ENCODE measurements at places on chromosomes 4 and X.

GRCh38 chr4:109749388-109750082 is 19.7 kb upstream of the PLA2G12A start:
- no peak for DNase-seq

- DNase-seq: no peak
These were observed 69.8 kb downstream of the TBL1X start for GRCh38 chrX:9534686-9535085.

GRCh38 chrX:87160435-87161010 is 357.1 kb upstream of the KLHL4 start:
- DNase-seq: no peak

GRCh38 chr4:81505004-81505598 is 33.4 kb upstream of the RASGEF1B start:
- no peak for DNase-seq

DNA sequence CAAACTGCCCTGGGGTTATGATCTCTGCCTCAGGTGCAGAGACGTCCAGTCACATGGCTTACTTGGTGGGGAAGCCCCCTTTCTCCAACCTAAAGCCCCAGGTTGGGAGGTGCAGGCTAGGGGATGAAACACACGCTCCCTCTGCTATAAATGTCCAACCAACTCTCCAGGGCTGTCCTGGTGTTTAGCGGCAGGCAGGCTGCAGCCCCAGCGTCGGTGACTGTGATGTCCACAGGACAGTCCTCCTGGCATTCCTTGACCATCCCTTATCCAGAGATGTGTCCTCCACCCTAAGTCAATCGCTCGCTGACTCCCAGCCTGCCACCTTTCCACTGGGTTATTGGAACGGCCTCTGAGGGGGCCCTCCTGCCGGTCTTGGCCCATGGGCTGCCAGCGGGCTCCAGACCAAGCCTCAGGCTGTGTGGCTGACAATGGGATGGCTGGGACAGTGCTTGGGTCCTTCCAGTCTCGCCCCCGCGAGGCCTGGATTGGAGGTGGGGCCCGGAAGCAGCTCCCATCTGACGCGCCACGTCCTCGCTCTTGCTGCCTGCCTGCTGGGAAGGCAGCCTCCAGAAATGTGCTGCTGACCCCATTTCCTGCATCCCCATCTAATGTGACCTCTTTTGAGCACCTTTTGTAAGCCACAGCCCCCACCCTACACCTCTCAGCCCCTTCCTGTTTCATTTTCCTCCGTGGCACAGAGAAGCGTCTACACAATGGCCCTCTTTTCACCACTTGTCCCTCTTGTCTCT is 60.8 kb upstream of the ADRA2C start:
- no peak for DNase-seq

DNA sequence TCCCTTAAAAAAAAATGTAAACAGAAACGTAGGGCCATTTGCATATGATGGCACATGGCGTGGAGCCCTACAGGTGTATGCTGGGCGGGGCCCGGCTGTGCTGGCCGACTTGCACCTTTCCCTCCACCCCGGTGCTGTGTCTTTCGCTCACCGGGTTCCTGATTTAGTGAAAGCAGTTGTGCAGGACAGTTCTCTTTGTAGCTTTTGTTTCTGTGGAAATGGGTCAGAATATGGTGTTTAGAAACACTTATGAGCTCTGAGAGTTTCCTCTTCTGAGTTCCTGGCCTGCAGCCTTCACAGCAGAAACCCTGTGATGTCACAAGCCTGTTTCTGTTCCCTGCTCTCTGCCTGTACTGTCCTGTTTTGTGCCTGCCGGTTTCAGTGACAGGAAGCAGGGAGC is 22.5 kb upstream of the MSANTD1 start:
- no peak for DNase-seq

- no peak for DNase-seq
These were observed 16.2 kb downstream of the SMIM31 start for GRCh38 chr4:164770010-164770724.

- DNase-seq: no peak
These were observed 80.4 kb upstream of the BCOR start for GRCh38 chrX:40177942-40178715.

DNA sequence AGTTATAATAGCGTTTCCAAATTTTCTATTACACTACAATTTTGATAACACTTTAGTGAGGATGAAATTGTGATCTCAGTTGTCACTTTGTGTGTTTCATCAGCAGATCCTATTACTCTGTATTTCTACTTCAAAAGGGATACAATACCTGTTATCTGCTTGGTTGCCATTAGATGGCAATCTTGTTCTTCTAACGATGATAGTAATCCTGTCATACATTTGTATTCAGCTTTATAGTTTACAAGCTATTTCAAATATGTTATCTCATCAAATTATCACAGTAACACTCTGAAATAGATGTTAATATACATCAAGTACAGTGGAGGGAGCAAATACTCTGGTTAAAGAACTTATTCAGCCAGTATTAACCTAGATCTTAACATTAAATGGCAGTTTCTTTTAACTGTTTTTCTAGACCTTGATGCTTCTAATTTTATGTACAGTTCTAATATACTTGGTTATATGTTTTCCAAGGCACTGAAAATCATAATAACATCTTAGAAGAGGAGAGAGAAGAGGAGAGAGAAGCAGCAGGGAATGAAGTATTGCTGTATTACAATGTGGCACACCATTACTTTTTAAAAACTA is 292.0 kb downstream of the CCSER1 start:
- peak; percentile 31 for DNase-seq

DNA sequence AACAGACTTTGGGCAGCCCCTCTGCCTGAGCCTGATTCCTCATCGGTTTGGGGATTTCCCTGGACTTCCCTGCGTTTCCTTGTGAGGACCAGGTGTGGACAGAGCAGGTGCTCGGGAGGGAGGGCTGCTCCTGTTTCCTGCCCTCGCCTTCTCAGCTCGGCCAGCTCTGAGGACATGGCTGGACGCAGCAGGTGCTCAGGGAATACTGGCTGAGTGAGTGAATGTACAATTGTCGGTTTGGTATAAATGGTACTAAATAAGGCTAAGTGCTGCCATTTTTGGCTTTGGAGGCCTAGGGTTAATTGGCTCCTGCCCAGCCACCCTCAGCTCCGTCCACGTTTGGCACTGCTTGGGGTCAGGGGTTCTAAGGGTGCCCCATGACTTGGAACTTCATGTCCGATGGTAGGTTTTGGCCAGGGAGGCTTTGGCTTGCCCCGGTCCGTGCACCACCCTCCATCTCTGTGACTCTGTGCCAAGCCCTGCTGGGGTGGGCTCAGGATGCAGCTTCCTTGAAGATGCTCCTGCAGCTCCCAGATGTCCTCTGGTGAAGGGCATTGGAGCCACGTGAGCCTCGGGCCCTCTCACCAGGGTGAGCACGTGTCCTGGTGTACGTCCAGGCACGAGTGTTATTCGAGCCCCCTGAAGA is 45.0 kb upstream of the NKX1-1 start:
- DNase-seq: no peak

DNA sequence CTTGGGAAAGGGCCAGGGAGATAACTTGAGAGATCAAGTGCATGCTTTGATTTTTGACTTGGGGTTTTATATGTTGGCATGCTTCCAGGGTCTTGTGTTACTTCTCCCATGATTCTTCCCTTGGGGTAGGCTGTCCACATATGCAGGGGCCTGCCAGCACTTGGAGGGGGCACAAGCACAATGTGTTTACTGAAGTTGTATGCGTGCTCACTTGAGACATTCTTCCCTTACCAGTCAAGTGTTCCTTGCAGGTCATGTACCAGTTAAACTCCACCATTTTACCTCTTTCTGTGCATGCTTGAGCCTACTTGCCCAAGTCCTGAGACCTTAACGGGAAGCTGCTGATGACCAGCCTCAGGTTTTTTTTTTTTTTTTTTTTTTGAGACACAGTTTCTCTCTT is 1880.5 kb downstream of the ARAP2 start:
- DNase-seq: no peak

DNA sequence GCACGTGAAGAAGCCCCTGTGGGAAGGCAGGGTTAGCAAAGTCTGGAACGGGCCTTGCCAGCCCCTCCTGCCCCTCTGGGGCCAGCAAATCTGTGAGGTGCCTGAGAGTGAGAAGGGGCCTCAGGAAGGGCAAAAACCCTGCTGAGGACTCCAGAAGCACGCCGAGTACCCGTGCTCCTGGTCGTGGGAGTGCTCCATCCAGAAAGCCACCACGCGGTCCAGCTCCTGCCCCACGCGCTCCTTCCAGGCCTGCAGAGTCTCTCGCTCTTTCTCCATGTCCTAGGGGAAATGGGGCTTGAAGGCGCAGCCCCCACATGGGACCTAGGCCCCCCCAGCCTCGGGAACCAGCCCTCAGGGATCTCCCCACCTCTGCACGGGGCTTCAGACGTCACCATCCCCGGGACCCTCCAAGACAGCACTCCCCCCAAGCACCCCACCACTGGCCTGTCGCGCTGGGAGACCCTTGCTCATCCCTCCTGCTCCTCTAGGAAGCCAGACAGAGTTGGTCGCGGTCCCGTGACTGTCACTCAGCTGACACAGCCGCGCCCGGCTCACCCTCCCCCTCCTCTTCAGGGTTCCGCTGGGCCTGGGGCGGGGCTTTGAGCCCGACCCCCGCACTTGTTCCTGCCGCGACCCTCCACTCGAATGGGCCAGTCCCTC is at the start of gene RENBP:
TSS of gene RENBP (minus strand) at position 504 of the 660 bp plus-strand sequence. CDS start at position 471, 33 bp downstream.
- no peak for DNase-seq

GRCh38 chrX:9902656-9903055 is 64.5 kb upstream of the CLDN34 start:
- DNase-seq: no peak

DNA sequence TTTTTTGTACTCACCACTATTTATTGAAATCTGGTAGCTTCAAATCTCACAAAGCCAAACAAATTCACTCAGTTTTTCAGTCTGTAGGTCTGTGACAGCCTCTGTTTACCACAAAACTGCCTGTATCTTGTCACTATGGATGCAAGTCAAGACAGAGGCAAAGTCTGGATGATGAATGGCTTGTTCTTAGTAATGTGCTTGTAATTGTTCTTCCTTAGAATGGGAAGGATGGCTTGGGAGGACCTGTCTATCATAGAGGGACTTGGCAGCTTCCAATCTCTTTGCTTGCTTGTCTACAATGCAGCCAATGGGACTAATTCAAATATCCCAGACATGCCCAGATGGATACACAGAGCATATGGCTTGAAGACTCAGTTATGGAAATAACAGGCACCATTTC is 141.2 kb upstream of the SCML1 start:
- no peak for DNase-seq

DNA sequence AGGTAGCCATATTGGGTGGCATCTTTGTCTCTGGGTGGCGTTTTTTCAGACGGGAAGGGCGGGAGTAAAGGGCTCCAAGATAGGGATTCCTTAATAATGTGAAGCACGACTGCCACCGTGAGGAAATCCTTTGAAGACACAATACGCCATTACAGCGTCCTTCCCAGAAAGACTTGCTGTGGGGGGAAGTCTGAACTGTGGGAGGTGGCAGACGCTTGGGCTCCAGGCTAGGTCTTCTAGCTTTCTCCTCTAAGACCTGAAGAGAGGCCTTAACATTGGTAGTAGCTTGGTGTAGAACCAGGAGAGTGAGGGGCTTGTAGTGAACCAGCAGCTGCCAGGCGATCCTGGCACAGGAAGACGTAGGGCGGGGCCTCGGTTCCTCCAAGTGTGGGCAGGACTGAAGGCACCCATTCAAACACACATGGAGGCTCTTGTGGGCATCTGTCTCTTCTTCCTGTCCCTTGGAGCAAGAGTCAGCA is 197.3 kb downstream of the OR13H1 start:
- no peak for DNase-seq

DNA sequence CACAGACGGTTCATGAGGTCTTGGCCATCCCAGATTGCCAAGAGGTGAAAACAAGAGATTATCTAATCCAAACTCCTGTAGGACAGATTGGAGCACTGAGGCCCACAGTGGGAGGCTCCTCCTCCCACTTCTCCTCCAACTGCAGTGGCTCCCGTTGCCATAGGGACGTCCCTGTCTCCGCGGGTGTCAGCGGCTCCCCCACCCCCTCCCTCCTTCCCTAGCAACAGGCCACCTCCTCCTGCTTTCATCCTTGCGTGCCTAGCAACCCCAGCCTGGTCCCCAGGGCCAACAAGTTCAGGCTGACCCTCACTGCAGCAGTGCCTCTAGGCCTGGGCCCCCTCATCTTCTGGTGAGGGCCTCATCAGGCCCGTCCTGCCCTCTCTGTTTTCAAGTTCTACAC is 6.8 kb upstream of the IQSEC2 start:
- no peak for DNase-seq

DNA sequence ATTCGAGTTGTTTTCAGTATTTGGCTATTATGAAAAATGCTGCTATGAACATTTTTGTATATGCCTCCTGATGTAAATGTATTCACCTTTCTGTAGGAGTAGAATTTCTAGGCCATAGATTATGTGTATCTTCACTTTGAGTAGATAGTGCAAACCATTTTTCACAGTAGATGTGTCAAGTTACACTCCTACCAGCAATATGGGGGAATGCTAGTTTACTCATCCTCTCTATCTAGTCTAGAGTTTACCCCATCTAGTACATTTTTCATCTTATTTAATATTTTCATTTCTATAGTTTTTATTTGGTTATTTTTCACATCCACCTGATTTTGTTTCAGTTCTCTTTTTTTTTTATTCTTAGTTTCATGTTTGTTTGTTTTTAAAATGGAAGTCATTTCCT is 59.0 kb downstream of the GK start:
- DNase-seq: no peak

DNA sequence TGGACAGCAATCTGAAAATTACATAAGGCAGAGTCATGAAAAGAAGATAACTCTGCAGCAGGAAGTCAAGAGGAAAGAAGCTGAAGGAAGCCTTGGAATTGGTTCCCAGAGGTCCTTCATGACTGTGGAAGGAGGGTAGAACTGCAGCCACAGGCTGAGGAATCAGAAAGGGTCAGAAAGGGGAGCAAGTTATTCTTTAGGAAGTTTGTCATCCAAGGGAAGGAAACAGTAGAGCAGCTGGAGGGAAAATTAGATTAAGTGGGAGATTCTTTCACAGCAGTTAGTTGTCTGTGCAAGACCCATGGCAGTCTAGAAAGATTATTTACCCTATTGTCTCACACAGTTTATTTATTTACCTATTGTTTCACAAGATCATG is 9.3 kb upstream of the ADH1C start:
- DNase-seq: no peak

DNA sequence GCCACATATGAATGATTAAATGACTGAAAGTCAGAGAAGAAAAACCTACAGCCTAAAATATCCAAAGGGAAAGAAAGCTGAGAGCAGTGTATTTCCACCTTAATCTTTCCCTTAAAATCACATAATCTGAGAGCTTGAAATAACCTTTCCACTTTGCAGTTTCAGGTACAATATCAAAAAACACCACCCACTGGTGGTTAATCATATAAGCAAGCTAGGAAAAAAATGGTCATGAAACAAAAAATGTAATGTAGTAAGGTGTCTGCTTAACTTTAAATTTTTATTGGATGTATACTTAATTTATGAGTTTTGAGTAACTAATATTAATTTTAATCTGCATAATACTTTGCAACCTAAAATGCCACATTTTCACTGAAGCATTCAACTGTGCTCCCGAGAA is 3.2 kb downstream of the PRDM5 start:
- DNase-seq: no peak

GRCh38 chr4:120207021-120207420 is 140.4 kb upstream of the MAD2L1 start:
- no peak for DNase-seq

- no peak for DNase-seq
These were observed 108.0 kb upstream of the ZNF518B start for GRCh38 chr4:10565166-10565780.
